ENCODE measurements at places on chromosomes 5 and 9.

DNA sequence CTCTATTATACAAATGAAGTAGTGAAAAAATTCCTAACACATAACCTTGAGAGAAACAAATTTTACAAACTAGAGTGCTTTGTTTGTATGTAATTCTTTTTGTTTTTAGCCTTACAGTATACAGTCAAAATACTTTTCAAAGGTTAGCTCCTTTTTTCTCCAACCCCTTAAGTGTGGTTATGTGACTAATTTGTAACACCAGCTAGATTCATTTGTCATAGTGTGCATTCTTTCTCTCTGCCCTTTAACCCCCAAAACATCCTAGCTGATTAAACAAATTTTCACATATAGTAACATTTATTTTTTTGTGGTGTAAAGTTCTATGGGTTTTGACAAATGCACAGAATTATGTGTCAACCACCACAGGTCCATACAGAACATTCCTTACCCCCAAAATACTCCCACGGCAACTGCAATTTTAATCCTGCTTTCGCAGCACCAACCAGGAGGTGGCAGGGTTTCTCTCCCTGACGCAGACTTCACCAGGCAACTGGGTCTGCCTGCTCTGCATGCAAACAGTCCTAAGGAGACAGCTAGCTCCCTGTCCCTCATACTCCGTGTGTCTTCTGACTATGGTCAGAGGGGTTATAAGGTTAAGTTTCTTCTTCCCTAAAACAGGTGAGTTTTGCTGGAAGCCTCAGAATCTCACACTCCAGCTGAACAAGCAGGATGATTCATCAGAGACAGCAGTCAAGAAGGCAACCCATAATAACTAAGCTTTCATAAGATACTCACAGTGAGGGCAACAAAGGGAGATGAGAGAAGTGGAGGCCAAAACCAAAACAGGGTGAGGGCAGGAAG is 44.5 kb upstream of the NR5A1 start:
- peak; percentile 7 for DNase-seq

- no peak for DNase-seq
Observed at GRCh38 chr5:89106480-89106879, 223.5 kb upstream of the MEF2C start.

- no peak for DNase-seq
Observed at GRCh38 chr9:94593459-94594345, at the start of gene FBP2. TSS of gene FBP2 (minus strand) at chr9:94593824. CDS start at chr9:94593726, 98 bp downstream.

- no peak for DNase-seq
Observed at GRCh38 chr5:76622973-76623596, at the start of gene F2RL2. TSS of gene F2RL2 (minus strand) at chr5:76623403. CDS start at chr5:76623230, 173 bp downstream.

DNA sequence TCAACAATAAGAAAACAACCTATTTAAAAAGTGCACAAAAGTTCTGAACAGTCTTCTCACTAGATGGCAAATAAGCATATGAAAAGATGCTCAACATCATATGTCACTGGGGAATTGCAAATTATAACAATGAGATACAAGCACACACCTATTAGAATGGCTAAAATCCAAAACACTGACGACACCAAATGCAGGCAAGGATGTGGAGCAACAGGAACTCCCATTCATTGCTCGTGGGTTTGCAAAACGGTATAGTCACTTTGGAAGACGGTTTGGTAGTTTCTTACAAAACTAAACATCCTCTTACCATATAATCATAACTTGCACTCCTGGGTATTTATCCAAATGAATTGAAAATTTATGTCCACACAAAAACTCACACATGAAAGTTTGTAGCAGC is 100.9 kb upstream of the TBC1D2 start:
- DNase-seq = no peak

DNA sequence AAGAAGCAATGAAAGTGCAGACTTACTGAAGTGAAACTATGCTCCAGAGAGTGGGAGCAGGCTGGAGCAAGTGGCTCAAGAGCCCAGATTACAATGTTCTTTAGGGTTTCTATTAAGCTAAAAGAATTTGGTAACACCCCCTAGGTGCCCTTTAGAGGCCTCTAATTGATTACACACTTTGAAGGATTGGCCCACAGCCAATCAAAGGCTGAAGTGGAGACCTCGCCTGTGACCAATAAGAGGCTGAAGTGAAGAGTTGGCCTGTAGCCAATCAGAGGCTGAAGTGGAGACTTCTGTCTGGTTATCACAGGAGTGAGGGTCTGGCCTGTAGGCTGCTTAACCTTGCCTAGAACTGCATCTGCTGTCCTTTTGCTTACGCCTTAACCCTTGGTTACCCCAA is 46.7 kb upstream of the SPATA31C2 start:
- no peak for DNase-seq

- DNase-seq = no peak
Observed at GRCh38 chr9:103988821-103989220, 105.3 kb upstream of the SMC2 start.

GRCh38 chr9:7226007-7226640 is 468.4 kb downstream of the KDM4C start:
- no peak for DNase-seq

GRCh38 chr5:149423794-149424268 is 44.7 kb upstream of the IL17B start:
- no peak for DNase-seq

DNA sequence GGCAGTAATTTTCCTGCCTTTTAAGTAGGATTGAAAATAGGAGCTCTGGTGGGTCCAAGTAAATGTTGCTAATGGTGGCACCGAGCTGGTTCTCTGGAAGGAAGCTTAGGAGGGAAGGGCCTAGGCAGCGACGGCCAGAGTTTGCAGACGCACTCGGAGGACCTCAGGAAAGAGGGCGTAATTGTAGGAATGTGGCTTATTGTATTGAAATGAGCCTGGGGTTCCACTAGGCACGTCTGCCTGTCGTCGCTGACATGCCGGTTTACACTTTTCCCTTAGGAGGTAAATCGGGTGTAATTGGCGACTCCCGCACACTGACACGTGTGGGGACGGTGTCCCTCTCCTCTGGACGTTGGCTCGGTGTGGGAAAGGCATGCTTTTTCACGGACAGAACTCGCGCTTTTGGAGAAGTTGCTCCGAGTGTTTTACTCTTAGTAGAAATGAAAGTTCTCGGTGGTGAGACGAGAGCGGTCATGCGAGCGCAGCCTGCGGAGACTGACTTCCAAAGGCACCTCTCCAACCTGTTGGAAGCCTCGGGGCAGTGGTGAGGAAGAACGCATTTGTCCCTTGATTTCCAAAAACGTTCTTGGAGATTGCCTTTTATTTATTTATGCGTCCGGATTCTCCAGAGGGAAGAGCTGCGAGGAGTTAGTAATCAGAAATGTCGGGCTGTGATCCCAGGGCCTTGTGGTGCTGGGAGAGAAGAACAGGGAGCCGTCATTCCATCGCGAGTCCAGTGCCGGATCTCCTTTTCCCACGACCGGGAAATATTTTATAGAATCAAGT is 1.3 kb downstream of the NR4A3 start:
- DNase-seq = no peak

DNA sequence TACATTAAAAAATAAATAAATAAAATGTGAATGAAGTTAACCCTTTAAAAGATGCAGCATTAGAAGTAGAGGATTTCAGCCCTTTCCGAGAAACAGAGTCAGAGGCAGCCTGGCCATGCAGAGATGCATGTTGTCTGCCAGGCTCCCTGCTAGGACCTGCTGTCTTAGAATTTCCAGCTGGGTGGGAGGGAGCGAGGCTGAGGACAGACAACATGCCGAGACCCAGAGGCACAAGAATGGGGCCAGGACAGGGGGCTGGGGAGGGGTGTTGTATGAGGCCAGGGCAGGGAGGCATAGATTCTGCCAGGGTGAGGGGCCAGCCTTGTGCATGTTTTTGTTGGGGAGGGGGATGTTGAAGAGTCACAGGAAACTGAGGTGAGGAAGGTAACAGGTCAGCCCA is 68.6 kb upstream of the NEURL1B start:
- DNase-seq = no peak

DNA sequence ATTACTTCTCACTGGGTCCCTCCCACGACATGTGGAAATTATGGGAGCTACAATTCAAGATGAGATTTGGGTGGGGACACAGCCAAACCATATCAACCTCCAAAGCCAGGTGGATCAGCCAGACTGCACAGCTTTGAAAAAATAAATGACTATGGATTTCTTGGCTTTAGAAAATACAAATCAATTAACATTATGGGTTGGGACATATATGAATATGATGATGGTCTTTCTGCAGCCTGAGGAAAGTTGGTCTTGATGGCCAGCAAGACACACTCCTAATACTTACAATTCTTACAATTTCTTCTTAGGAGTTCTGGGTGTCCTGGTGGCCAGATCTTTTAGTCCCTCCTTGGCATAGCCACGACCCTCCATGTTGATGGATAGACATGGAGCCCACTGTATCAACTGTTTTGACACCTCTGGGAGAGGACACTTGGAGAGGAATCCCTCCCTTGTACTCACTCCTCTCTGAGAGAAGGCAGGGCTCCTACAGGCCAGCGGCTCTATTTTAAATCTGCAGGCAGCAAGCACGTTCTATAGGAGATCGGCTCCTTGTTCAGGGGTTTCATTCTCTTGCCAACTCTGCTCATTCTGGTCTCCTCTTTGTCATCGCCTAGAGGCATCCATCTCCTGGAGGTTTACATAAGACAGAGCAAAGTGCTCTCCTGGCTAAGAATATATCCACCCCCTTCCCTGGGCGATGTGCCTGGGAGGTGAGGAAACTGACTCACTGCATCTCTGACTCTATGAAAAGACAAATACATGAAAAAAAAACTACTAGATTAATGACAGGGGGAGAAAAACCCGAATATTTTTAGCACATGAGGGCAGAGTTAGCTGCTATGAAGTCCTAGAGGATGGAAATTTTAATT is 145.9 kb downstream of the CARTPT start:
- DNase-seq = no peak

DNA sequence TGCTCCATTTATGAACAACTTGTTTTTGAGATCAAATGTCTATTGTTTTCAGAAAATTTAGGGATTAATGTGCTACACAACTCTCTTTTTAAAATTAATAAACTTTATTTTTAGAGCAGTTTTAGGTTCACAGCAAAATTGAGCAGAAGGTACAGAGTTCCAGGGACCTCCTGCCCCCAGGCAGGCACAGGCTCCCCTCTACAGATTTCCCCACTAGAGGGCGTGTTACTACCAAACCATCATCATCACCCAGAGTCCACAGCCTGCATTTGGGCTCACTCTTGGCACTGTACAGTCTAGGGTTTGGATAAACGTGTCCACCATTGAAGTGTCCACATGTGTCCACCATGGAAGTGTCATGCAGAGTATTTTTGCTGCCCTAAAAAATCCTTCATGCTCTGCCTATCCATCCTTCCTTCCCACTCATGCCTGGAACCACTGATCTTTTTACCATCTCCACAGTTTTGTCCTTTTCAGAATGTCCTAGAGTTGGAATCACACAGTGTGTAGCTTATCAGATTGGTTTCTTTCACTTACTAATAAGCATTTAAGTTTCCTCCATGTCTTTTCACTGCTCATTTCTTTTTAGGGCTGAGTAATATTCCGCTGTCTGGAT is 61.7 kb downstream of the MRPL36 start:
- peak; percentile 11 for DNase-seq

DNA sequence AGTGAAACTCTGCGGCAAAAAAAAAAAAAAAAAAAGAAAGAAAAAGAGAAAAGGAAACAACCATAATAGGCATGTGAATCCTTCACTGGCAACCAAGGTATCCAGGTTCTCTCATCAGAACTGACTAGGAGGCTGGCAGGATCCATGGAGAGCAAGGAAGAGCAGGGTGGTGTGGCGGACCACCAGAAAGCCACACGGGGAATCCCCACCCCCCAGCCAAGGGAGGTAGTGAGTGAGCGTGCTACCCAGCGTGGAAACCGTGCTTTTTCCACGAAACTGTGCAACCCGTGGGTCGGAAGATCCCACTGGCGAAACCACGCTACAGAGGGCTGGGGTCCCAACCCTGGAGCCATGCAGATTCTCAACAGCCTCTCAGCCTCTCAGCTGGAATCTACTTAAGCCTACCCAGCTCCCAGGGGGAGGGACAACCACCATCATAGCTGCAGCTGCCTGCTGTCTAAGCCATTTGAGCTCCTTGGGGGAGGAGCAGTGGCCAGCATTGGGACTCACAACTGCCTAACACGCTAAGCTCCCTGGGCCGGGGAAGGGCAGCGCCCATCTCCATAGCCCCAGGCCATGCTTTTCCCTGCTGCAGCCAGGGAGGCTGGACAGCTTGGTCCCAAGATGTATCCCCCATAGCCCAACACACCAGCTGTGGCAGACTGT is 91.6 kb downstream of the PRELID2 start:
- no peak for DNase-seq

DNA sequence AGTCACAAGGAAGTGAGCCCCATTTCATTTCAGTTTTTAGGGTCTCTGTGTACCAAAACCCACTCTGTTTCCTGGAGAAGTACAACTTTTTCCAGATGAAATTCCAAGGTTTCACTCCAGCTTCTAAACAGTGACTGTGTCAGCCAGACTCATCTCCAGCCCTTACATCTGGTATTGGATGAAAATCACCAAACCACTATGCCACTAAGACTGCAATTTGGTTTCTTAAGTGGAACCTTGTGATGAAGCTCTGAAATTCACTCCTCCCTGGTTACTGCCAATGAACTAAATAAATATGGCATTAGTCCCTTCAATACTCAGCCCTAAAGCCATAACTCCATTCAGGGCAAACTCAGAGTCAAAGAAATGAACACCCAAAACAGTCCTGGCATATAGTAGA is 211.2 kb upstream of the DAPK1 start:
- DNase-seq = no peak

DNA sequence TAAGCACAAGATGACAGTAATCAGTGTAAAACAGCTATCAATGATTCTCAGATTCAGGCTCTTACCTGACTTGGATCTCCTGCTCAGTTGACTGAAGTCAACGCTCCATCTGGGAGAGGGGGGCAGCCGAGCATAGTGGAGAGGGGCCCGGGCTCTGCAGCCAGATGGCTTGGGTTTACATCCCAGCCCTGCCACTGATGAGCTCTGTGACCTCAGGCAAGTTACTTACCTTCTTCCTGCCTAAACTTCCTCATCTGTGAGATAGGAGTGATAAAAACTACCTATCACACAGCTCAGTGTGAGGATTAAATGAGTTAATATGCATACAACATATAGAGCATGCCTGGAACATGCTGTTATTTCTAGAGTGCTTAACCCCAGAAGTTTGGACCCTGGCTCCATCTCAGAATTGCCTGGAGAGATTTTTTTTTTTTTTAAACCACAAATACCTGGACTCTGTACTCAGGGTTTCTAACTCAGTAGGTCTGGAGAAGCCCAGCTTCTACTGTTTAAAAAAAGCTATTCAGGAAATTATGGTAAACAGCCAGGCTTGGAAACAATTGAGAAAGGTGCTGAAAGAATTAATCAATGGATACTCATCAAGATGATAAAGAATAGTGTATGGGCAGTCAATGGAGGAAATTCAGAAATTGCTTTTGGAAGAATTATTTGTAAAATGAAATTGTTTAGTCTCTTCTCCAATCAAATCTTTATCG is 72.2 kb downstream of the ANKRD55 start:
- no peak for DNase-seq
